Stimulated activated CD8-positive, alpha-beta memory T cell treated with anti-CD3 and anti-CD28 coated beads, Interleukin-4, amount 100 ng/mL, for 1 hour (primary cell): ENCODE measurements at places on chromosomes 1 and 21.

GRCh38 chr1:176529395-176530090, 66.6 kb downstream of the PAPPA2 start:
- no peak for DNase-seq

- no peak for DNase-seq
Observed at GRCh38 chr1:162026881-162027280, 3.2 kb upstream of the OLFML2B start.

GRCh38 chr1:207794861-207795260, 43.0 kb downstream of the CD46 start:
- DNase-seq: no peak

DNA sequence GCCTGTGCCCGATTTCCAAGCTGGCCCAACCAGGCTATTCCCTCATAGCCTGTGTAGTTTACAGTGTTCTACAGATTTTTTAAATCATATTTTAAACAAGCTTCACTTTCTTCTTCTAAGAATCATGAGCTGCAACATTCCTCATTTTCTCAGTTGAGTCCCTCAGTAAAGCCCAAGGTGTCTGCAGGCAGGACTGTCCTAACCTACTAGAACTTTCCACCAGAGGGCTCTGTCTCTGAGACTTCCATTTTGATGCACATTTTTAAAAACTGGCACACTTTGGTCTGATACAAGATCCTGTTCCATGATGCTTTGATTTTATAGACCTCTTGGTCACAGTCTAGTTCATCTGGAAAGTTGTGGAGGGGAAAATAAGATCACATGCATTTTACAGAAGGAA, 21.6 kb upstream of the SLAMF6 start:
- no peak for DNase-seq

DNA sequence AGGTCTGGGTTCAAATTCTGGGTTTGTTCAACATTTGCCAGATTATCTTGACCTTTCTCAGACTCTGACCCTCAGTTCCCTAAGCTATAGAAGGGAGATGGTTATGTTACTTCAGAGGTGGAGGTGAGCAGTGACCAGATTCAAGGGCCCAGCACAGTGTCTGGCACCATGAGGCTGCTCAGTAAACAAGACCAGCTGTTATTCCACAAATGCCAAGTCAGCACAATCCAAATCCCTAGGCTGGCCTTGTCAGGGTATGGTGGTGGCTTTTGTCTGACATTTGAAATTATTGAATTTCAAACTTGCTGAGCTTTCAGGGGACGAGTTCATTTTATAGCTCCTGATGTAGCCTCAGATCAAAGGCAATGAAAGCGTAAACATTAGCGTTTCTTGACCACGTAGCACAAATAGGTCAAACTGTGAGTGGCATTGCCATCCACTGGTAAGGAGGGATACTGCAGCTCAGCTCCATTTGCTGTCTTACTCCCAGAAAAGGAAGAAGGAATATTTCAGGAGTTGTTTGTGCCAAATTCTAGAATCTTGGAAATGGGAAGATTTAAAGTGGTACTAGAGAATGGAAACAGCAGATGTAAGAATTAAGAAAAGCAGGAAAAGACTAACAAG, 94.3 kb upstream of the EDN2 start:
- DNase-seq: no peak

DNA sequence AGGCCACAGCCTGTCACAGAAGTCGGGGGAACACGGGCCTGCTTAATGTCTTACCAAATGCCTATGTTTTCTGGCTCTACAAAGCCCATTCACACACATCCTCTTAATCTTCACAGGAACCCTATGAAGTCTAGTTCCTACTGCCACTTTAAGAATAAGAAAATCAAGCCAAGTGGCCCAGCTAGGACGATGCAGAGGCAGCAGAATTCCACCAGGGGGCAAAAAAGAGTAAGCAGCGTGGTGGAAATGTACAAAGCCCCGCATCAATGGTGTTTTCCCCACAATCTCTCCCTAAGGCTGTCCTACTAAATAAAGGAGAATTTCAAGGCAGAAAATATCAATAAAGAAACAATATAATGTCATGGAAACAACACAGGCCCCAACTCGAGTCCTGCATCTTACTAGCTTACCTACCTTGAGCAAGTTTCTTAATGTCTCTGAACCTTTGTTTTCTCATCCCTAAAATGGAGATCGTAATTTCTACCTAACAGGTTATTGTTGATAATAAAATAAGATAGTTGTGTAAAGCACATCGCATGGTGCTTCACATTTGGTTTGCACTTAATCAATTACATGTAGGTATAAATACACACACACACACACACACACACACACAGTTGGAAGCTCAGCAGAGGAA, 21.4 kb downstream of the SEC16B start:
- DNase-seq: no peak

- no peak for DNase-seq
Observed at GRCh38 chr21:38663282-38663681, 142.4 kb upstream of the ETS2 start.

DNA sequence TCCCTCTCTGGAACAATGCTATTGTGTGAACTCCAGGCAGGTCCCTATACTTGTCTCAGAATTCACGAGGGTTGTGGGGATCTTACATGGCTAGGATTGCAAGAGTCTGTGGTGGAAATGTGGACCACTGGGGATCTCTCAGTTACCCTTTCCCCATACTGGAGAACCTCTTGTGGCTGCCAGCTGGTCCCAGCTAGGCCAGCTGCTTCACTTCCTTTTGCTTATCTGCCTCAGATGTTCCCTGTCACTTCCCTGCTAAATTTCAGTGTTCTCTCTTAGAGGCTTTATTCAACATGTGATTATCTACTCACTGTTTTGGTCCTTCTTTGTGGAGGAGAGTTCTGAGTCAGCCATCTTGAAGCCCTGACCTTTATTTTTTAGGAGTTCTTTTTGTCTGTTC, 75.9 kb upstream of the SAMD13 start:
- DNase-seq: no peak

GRCh38 chr1:33275706-33276572, 19.6 kb downstream of the ZNF362 start:
- DNase-seq: no peak

GRCh38 chr1:207815913-207816291, 64.0 kb downstream of the CD46 start:
- DNase-seq: no peak

GRCh38 chr21:25097648-25098047, 509.6 kb downstream of the MRPL39 start:
- no peak for DNase-seq

GRCh38 chr1:8639148-8639547, 178.3 kb downstream of the RERE start:
- no peak for DNase-seq

- DNase-seq: no peak
Observed at GRCh38 chr1:205689479-205689878, 9.2 kb upstream of the SLC45A3 start.

DNA sequence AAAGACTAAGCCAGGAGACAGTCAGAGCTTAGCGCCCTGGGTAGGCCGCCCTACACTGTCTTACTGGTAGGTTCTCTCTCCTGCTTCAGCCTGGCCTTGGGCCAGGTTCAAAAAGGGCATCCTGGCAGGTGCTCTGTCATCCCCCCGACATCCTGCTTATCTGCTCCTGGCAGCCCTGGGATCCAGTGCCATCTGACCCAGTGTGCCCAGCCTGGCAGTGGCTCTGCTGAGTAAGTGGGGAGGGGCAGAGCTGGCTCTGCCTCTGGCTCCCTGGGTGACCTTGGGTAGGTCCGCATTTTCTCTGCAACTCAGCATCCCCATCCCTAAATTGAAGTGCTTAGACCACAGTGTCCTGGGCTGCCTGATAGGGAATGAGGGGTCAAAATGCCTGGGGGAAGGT, 549.9 kb downstream of the PTPRU start:
- DNase-seq: no peak

DNA sequence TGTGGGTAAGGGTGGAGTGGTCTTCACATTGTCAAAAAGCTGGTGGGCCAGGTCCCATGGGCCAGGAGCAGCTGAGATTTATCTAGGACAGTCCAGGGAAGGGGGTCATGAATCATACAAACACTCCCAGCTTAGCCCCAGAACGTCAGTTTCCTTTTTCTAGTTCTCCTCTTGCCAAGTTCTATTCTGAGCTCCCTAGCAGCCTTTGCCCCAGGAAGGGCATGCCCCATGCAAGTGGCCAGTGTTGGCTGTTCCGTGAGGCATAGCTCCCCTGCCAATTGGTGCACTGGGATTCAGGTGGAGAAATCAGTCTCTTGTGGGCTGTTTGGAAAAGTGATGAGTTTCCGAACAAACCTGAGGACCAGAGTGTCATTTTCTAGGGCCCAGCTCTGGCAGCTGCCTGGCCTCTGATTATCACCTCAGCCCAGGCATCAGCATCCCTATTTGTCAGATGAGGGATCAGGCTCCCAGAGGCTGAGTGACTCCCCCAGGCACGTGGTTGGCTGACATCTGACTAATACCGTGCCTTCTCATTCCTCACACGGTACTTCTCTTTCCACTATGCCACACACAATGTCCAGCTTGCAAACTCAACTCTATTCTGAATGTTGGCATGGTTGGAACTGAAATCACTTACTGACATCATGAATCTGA, 14.2 kb upstream of the MYOM3 start:
- DNase-seq: no peak

DNA sequence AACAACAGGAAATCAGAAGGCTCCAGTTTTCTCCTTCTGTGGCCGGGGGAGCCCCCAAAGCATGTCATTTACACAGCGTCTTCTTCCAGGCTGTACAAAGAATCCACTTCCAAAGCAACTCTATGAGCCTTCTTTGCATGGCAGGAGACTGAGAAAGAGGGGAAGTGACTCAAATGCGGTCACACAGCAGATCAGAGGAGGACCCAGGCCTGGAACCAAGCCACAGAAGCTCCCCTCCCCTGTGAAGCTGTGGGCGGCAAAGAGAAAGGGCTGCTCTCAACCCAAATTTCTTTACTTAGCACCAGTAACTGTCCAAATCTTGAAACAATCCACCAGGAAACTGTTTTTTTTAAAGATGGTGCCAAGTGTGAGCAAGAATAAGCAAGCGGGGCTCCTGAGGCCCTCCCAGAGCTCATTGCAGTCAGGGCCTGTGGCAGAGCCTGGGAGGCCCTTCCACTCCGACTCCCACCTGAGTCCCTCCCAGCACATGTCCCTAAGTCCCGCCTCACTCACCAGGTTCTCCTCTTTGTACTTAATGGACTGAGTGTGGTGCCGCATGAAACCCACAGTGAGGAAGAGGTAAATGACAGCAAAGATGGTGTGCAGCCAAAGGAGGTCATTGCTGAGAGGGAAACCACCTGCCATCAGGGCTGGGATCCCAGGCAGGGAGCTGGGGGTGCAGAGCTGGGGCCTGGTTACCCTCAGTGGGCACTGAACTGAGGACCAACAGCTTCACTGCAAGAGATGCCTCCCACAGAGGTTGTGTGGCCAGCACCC, 15.9 kb downstream of the TMEM63A start:
- peak; percentile 57 for DNase-seq

- no peak for DNase-seq
Observed at GRCh38 chr1:115266729-115267421, 71.2 kb downstream of the NGF start.

DNA sequence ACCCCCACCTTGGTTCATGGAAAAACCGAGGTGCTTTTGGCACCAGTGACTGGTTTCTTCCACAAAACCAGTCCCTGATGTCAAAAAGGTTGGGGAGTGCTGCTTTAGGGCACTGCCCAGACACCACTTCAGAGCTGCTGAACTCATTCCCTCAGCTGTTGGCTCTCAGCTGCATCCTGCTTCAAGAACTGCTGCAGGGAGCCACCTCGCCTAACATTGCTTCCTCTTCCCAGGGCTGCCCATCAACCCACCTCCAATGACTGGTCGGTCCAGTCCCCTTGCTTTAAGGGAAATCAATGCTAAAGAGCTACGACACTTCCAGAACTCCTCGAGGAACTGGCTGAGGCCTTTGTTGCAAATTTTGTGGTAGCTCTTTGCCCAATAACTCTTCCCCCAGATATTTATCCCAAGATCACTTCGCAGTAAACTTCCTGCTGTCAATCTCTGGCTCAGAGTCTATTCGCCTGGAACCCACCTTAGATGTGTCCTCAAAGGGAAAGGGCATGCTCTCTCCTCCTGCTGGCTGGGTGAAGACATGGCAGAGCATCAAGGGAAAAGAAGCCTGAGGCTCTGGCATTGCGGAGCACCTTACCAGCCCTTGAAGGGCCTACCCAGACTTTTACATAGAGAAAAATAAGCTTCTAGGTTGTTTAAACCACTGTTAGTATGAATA, 29.0 kb downstream of the C1orf52 start:
- DNase-seq: no peak

- no peak for DNase-seq
Observed at GRCh38 chr1:247895976-247896375, 589 bp downstream of the OR2W3 start.

GRCh38 chr1:213934649-213935048, 53.1 kb upstream of the PROX1 start:
- no peak for DNase-seq

DNA sequence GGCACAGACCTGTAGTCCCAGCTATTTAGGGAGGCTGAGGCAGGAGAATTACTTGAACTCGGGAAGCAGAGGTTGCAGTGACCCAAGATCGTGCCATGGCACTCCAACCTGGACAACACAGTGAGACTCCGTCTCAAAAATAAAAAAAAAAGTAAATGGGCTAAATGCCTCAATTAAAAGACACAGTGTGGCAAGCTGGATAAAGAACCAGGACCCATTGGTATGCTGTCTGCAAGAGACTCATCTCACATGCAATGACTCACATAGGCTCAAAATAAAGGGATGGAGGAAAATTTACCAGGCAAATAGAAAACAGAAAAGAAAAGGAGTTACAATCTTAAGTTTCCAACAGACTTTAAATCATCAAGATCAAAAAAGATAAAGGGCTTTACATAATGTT, 40.3 kb downstream of the ACBD6 start:
- DNase-seq: no peak

DNA sequence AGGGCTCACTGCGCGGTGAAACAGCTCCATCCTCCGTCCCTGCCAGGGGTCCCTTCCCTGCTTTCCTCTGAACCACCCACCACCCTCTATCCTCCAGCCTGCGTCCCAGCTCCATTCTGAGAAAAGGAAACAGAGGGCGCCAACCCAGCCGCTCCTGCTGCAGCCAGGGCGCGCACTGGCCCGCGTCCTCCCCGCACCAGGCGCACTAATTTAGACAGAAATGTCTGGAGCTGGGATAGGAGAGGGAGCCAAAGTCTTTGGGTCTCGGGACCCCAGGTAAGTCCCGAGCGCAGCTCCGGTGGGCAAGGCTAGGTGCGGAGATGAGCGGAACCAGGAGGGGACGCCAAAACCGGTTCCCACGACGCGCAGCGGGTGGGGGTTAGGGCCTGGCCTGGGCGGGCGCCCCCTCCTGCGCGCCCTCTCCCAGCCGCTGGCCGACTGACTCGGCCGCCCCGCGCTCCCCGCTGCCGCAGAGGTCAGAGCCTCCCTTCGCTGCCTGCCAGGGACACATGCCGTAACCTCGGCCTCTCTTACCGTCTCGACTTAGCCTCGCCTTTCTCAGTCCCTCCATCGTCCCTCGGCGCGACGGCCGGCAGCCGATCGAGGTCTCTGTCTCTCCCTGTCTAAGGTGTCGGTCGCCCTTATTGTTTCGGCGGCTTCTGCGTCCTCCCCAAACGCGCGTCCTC, 2.0 kb downstream of the CAMK2N1 start:
- DNase-seq: no peak
